Cerebellar cortex (tissue), 1 donor: ENCODE measurements at places on chromosomes 2 and 18.

DNA sequence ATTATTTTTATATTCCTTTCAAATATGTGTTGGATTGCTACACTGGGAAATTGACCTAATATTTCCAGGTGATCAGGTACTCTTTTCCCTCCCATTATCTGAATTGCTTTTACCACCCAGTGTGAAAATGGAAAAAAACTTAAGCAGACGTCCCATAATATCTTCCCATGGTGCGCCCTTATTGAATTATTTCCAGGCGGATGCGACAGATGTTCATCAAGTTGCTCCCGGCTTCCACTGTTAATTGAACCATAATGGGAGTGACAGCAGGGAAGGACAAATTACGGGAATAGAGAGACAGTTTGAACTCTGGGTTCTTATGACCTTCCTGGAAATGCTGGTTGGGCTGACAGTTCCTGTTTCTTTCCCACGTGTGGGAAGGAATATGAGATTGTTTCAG, 93.3 kb downstream of the THSD7B start:
- no peak for DNase-seq

DNA sequence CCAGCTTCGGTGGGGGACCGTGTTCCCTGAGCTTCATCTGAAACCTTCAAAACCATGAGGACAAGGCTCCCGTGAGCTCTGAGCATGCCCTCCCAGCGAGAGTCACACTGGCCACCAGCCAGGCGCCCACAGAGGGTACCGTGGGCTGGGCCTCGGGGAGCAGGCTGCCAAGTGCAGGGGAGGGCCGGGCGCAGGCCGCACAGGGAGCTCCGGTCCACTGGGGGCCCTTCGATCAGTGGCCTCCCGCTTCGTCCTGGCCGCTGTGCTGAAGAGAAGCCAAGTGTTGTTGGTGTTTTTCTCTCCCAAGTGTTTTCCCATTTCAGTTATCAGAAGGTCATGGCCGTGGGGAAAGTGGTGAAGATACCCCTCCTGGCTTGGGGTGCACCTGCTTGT, 144.4 kb downstream of the PTGR3 start:
- DNase-seq, result no peak

DNA sequence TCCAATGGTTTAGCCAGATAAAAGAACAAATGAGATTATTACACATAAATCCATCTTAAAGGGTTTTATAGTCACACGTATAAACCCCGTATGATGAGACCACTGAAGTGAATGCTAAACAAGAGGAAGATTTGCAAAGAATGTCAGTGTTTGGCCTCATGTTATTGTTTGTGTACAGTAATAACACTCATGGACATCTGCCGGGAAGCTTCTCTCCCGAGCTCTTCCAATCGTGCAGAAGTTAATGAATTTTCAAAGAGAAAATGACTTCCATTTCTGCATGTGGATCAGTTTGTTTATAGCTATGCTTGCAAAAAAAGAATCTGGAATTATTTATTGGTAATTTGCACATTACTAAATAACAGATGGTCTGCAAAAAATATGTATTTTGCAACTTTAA, 88.5 kb upstream of the APCDD1 start:
- DNase-seq, result no peak

- no peak for DNase-seq
These were observed 56.8 kb downstream of the CCNT2 start for GRCh38 chr2:134975281-134976009.

DNA sequence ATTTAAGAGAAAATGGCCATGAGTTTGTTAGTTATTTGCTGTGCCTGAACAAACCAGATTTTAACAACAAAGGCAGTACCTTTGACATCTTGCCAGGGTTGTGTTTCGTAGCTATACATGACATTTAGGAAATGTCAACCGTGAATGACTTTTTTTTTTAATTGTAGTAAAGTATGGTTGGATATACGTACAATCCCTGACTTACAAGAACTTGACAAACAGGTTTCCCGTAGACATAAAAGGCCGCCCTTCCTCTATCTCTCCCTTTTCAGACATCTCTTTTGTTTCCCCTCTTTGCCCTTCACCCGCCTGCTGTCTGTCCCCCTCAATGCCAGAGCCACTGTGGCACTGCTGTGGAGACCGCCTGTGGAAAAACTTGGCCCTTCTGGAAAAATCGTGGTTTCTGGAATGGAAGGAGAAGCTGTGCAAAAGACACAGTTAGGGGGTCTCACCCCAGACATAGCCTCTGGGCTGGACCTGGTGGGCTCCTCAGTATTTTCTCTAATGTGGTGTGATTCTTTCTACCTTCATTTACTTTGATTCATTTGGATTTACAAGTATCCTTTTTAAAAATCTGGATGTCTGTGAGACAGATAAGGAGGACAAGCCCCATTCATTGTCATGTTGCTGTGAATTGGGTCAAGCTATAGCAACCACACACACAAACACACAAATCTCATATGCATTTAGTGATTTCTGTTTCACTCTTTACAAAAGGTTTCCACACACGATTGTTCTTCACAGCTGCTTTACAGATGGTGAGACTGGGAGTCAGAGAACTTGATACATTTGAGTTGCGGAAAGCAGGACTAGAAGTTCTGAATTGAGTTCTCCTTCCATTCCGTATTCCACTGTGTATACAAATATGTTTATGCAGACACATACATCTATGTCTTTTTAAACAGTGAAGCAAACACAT, 48.6 kb downstream of the SPATS2L start:
- no peak for DNase-seq

DNA sequence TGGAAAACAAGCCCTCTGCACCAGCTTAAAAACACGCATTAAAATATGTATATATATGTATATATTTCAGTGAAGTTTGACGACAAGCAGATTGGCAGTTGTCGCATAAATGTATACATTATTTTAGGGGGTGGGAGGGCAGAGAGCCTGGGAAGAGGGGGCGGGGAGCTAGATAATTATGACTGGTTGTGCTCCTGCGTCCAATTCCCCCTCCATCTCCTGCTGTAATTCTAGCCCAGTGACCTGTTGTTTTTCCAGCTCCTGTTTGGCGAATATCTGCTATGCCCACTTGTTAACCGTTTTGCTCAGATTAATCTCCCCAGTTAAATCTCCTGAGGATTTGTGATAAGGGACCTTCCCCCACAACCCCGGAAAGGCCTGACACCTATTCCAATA, 656 bp downstream of the UNC80 start:
- DNase-seq, result peak; percentile 84

DNA sequence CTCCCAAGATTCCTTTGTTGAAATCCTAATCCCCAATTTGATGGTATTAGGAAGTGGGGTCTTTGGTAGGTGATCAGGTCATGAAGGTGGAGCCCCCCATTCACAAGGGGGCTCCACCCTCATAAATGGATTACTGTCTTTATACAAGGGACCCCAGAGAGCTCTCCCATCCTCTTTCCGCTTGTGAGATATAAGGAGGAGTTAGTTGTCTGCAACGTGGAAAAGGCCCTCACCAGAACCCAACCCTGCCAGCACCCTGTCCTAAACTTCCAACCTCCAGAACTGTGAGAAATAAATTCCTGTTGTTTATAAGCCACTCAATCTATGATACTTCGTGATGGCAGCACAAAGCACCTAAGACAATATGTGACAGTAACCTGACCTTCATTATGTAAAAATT, 684.1 kb upstream of the HS6ST1 start:
- DNase-seq, result no peak

- DNase-seq, result peak; percentile 66
These were observed 173.0 kb upstream of the REV1 start for GRCh38 chr2:99662761-99663341.
